DMS153 (cell line): ENCODE measurements at places on chromosomes 2 and 18.

- no peak for DNase-seq
These were observed 162.1 kb upstream of the TTC39C start for GRCh38 chr18:23852236-23853045.

DNA sequence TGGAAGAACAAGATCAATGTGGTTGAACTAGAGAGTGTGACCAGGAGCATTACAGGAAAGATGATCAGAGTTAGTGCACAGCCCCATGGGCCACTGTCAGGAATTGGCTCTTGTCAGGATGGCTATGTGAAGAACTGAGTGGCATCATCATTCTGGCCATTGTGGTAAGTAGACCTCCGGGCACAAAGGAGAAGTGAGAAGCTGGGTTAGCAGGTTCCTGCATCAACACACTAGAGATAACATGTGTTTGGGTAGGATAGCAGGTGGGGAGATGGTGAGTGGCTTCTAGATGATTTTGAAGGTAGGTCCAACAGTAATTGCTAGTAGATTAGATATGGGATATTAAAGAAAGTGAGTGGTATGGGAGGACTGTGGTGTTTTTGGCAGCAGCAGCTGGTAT is 408.2 kb downstream of the TSN start:
- DNase-seq, result no peak

GRCh38 chr2:205500065-205500464 is 182.2 kb upstream of the NRP2 start:
- no peak for DNase-seq

- DNase-seq, result no peak
These were observed 120.0 kb downstream of the EPHA4 start for GRCh38 chr2:221451862-221452788.

GRCh38 chr2:32262105-32262504 is 2.6 kb downstream of the NLRC4 start:
- DNase-seq, result no peak

GRCh38 chr2:71612581-71613402 is 159.4 kb downstream of the DYSF start:
- DNase-seq, result no peak

- no peak for DNase-seq
These were observed 154.8 kb downstream of the COL6A3 start for GRCh38 chr2:237259201-237259600.

DNA sequence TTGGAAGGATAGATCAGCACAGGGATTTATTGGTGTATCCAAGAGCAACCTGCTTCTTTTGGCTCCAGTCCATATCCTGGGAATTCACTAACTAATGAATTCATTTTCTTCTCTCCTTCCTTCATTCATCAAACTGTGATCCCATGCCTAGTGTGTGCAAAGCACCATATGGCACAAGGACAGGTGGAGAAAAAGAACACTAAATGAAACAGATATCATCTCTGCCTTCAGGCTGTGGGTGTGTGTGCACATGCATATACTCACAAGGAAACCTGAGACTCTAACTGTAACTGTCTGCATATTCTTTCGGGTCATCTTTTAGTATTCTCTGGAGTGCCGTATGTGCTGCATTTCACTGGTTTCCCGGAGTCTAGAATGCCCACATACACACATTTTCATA is 20.2 kb downstream of the TNP1 start:
- DNase-seq, result no peak

DNA sequence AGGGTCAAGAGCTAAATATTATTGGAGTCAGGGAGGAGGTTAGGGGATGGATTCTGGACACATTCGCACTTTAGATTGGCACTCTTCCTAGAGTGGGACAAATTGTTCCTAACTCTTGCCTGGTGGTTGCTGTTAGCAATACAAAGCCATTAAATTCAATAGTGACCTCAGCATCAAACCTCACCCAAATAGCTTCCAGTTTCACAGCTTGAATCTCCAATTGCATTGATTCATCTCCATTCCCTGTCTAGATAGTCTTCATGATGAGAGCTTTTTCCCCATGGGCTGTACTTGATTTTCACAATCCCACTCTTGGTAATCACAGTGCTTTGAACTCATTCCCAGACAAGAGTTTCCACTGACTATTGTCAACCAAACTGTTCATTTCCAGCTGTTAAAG is 585.9 kb upstream of the SYT4 start:
- no peak for DNase-seq

GRCh38 chr2:164778723-164779122 is 62.9 kb downstream of the COBLL1 start:
- no peak for DNase-seq

DNA sequence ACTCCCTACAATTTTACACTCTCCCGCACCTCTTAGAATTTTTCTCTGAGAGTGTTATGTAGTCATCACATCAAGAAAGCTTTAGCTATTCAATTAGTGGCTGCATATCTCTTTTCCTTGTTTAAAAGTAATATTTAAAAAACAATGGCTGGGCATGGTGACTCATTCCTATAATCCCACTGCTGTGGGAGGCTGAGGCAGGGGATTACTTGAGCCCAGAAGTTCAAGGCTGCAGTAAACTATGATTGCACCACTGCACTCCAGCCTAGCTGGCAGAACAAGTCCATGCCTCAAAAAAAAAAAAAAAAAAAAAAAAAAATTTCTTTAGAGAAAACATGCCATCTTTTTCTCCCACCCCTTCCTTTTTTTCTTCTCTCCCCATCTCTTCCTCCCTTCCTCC is 44.3 kb downstream of the AQP4 start:
- DNase-seq, result no peak

DNA sequence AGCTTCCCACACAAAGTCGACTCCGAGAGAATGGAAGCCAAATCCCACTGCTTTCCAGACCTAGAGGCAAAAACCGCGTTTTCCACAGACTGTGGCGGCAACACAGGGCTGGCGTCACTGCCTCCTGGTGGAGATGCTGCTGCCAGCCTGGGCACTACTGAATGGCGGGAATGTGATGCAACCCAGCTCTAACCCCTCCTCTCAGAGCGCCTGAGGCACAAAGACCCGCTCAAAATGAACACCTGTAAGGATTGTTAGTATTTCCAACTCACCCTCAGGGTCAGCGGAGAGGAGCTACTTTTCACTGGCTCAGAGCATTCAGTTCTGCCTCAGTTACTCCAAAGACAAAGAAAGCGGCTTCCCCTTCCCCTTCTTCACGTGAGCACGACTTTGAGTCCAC is 548.0 kb upstream of the SALL3 start:
- no peak for DNase-seq

- DNase-seq, result no peak
These were observed 89.4 kb downstream of the TMEM131 start for GRCh38 chr2:97906307-97906706.

DNA sequence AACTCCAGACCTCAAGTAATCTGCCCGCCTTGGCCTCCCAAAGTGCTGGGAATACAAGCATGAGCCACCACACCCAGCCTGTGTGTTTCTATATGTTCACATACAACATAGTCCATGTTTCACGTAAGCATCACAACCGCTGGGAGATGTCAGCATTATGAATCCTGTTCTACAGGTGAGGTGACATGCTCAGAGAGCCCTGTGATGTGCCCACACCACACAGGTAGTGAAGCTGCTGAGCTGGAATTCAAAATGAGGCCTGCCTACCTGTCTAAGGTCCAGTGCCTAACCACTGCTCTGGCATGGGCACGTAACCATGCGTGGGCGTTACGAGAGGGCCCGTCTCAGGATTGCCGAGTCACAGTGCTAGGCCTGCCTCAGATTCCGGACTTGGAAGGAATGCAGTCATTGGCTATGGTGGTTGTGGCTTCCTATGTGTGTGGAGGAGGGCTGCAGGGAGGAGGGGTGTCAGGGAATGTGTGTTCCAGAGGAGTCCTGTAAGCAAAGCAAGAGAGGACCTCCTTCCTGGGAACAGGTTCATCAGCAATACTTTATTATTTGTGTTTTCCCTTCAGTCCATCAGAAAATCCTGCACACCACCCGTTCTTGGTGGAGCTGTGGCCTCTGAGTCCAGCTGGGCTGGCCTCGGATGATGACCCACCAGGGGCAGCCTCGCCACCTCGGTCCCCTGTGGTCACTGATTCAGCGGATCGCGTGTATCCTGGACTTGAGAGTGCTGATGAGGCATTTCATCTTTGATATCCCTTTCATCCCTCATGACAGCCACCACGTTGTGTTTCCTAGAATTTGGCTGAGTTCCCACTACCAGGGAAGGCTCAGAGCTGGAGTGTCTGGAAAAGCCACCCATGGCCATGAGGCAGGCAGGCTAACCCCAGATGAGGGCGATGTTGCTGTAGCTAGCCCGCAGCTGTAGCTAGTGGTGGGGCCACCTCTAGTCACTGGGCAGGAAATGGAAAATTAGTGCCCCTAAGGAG is 31.1 kb downstream of the HK2 start:
- no peak for DNase-seq

- no peak for DNase-seq
These were observed 22.6 kb downstream of the HOXD1 start for GRCh38 chr2:176211110-176211509.

DNA sequence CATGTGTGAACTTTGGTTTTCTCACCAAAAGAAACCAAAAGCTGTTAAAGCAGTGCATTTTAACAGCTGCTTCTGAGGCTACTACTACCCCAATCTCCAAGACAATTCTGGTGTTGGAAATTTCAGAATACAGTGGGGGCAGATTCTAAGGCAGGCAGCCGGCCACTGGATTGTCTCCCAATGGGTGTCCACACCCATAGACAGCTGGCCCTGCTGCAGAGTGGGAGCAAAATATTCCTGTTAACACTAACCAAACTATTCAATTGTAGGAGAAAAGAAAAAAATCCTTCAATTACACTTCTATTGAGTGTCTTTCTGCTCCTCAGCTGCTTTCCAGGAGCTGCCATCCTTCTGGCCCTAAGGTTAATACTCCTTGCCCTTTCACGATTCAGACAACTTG is 223.7 kb downstream of the ALK start:
- no peak for DNase-seq

- peak; percentile 41 for DNase-seq
These were observed 839 bp upstream of the GPR148 start for GRCh38 chr2:130728007-130728454.

- no peak for DNase-seq
These were observed 363.9 kb downstream of the KCNJ3 start for GRCh38 chr2:155062250-155062921.

DNA sequence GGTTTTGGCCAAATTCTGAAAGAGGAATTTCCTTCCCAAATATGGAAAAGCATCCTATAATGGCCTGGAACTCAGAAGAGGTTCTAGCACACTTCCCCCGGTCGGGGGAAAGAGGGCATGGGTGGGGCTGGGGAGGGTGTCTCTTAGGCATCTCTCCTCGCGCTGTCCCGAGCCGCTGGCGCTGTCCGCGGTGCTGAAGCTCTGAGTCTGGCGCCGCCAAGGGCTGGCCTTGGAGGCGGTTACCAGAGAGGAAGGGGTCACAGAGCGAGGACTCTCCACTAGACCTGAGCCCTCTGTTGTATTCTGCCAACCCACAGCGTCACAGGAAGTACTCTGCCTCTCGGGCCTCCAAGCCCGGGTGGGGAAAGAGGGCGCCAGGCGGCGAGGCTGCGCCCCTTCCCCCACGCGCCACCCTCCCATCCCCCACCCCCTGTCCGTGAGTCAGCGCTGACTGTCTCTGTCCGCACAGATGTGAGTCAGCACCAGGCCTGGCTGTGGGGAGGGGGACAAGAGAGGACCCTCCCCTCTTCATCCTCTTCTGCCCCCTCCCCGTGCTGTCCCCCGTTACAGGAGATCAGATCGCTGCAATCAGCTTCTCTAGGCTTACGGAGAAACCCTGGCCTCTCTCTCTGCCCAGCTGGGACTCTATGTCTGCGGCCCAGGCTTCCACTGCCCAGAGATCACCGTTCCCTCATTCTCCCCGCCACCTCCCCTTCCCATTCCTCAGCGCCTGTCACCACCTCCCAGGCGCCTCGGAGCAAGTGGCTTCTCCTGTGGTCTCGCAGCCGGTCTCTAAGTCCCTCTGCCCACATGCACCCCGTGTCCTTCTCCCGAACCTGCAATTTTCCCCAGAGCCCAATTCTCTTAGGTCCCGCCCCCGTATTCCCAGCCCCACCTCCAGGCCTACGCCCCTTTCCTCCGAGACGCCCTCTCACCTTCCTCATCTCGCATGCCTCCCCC is 779 bp downstream of the PTPRN start:
- DNase-seq, result peak; percentile 27

GRCh38 chr2:222033541-222033940 is 265.3 kb downstream of the PAX3 start:
- DNase-seq, result no peak

DNA sequence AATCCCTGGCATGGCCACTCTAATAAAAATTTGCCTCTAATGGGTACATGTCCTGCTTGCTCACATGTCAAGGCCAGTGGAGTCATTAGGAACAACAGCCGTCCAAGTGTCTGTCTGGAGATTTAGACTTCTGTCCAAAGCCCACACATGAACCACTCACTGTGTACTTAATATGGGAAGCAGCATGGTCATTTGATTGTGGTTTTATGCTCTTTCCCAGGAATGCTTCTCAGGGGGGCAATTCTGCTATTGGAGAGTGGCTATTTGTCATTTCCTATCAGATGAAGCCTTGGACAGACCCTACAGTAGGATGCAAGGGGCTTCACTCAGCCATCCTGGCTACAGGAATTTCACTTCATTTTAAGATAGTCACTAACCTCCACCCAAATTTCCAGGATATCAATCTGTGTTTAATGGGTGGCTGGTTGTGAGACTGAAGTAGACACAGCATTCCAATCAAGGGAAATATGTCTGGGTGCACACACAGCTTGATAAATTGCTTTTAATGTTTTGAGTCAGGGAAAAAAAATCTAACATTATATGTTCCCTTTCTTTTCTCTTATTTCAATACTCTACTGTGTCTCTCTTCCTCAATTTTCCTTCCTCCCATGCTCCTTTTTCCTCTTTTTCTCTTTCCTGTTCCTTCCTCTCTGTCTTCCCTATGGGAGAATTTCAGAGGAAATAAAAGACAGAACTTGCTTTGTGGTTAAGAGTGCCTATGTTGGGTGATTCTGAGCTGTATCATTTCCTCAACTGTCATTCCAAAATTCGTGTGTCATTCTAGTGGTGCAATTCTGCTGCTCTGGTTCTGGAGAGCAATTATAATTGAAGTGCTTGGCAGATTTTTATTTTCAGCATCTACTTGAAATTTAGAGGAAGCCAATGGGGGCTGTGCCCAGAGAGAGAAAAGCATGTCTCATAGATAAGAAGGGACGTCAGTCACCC is 320.1 kb downstream of the OSR1 start:
- no peak for DNase-seq

GRCh38 chr2:119242276-119243119 is 18.9 kb downstream of the STEAP3 start:
- DNase-seq, result peak; percentile 94

DNA sequence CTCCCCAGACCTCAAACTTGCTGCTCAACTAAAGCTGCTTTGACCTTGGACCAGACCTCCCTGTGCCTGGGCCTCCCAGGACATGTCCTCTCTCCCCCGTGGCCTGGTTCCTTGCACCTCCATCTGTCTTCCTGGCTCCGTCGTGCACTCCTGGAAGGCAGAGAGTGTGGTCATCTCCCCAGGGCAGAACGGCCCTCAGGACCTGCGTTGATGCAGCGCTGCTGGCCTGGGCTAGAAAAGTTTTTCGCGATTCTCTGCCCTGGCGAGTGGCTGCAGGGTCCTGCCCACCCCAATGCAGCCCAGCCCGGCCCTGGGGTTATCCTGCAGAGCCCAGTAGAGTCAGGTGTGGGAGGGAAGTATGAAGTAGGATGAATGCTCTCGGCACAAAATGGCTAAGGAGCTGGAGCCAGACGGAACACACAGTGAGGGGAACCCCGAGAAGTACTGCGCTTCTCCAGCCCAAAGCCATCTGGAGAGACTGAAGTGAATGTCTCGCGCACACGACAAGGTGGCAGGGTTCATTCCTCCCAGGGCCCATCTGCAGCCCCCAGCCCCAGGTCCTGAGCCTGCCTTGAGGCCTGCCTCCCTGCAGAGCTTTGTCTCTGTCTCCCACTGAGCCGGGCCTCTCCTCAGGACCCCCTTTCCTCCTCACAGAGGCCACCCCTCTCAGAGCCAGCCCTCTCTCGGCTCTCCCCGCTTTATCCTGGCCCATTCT is 41.7 kb downstream of the ATOH8 start:
- DNase-seq, result no peak
